Activated CD4-positive, alpha-beta T cell treated with anti-CD3 and anti-CD28 coated beads, Interleukin-10, Interleukin-2, amounts not matched to agents 100 ng/mL and 50 ng/mL, durations not matched to agents 16 hours and 8 hours (primary cell): ENCODE measurements at places on chromosomes 4 and X.

GRCh38 chr4:150479657-150480056, 102.3 kb upstream of the MAB21L2 start:
- DNase-seq, result no peak

DNA sequence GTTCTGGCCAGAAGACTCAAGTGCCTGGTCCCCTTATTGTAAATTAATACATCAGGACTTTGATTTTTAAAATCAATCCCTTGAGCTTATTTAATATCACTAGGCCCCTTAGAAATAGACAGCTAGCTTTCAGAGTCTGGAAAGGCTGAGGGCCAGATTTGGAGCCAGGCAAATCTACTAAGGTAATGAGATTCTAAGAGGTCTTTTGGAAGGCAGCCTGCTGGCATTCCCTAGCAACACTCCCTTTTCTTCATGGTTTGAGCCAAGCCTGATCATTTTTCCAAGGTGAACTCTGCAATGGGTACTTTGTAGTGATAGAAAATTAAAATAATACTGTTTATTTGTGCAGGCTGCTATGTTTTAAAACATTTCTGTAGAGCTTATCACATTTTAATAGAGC, 378.5 kb downstream of the FAT4 start:
- DNase-seq, result no peak

- no peak for DNase-seq
Observed at GRCh38 chr4:110654254-110654635, 31.4 kb upstream of the PITX2 start.

- DNase-seq, result no peak
Observed at GRCh38 chr4:140122891-140123290, 31.1 kb downstream of the MAML3 start.

DNA sequence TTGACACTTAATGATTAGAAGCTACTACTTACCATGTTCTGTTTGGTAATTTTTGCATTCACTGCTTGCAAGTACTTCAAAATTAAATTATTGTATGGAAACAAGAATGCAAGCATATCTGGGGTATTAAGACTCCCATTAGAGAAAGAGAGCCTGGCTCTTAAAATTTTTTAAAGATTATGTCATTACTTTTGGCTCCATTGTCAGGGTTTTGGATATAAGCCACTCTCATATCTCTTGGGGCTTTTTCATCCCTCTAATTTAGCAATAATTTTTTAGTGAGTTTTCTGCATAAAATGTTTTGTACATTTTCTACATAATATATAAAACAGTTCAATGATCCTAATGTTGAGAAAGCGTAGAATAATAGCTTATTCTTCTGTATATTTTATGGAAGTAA, 49.4 kb downstream of the SLC9A6 start:
- no peak for DNase-seq

GRCh38 chr4:111475001-111475400, 670.3 kb upstream of the FAM241A start:
- DNase-seq, result no peak

DNA sequence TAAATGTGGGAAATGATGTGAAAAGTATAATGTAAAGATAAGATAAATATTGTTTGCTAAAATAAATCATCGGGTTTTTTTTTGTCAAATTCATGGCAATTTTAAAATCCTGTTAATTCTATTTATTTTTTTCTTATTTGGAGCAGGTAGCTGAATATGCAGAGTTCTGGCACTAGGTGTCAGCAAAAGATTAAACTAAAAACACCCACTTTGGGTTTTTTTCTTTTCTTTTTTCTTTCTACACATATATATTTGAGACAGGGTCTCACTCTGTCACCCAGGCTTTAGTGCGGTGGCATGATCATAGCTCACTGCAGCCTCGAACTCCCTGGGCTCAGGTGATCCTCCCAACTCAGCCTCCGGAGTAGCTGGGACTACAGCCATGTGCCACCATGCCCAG, 6.9 kb upstream of the RAP2C start:
- no peak for DNase-seq

GRCh38 chr4:186699298-186699697, 24.4 kb downstream of the FAT1 start:
- DNase-seq, result no peak

DNA sequence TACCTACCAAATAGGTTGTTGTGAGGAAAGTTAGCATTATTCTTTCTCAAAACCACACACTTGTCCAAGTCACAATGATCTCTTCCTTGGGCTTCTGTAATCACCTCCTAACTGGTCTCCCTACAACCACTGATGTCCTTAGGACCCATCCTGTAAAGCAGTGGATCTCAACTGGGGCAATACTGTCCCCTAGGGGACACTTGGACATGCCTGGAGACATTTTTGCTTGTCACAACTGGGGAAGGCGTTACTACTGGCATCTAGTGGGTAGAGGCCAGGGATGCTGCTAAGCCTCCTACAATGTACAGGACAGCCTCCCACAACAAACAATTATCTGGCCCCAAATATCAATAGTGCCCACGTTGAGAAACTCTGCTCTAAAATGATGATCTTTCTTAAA, 118.7 kb upstream of the AP1S2 start:
- peak; percentile 32 for DNase-seq

DNA sequence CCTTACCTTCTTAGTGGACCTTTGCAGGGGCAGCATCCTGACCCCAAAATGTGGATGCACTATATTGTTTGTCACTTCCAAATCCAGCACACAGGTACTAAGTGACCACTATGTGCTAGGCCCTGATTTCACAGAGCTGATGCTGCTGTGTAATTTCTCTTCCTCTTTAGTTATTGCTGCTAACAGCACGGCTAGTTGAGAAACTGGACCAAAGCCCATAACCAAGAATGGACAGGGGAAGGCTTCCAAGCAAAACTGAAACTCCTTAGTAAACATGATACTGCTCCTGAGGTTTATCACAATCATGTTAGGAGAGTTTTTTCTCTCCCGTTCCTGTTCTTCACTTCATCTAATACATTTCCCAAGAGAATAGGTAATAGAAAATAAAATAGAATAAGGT, 172.9 kb upstream of the TTC29 start:
- no peak for DNase-seq

- no peak for DNase-seq
Observed at GRCh38 chrX:111431001-111431400, 19.0 kb upstream of the DCX start.
